GM12864 (cell line): ENCODE measurements at places on chromosomes 6 and 20.

GRCh38 chr6:7691675-7692452 lies 34.0 kb upstream of the BMP6 start:
- no peak for DNase-seq

DNA sequence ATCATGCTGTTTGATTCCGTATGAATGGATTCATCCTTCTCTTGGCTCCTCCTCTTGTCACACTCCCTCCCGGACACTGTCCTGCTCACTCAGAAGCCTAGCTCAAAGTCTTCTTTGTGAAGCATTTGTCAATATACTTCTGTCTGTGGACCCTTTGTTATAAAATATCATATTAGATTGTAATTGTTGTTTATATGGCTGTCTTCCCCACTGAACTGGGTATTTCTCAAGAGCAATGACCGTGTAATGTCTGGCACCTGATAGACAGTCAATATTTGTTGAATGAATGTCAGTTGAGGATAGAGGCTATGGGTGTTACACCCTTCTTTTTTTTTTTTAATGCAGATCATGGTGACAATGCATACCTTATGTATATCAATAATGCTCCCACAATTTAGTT lies 335.3 kb downstream of the SOX4 start:
- DNase-seq = no peak

- DNase-seq = no peak
Observed at GRCh38 chr6:139187489-139187888, 52.6 kb downstream of the HECA start.

DNA sequence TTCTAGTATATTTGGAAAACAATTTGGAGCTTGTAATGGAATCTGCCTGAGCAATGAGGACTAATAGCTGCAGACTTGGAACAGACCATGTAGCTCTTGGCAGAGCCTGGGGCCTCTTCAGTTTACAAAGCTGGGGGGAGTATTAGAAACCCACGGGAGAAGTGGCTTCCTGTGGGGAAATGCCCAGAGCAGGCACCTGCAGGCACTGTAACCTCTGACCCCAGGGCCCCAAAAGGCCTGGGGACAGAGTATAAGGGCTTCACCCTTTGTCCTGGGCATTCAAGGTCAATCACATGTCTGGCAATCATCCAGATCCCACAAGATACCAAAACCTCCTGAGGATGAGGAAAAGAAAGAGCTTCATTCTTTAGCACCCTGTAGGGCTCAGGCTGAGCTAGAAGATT lies 19.4 kb downstream of the PKIG start:
- DNase-seq = no peak

DNA sequence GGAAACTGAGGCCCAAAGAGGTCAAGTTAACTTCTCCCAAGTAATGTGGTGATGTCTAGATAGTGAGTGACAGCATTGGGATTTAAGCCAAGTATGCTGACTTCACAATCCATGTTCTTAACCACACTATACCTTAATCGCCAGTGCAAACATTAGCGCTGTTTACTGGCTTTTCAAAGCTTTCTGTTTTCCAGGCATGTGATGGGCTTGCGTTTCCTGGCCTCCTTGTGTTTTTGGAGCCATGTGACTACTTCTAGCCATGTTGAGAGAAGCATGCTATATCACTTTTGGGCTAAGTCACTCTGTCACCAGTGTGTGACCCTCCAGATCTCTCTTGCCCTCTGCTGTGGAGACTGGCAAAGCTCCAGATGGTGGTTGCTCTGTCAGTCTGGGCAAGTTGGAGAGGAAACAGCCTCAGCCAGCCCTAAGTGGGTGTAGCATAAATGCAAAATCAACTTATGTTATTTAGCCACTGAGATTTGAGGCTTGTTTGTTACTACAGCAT lies 76.9 kb downstream of the ANKRD6 start:
- no peak for DNase-seq

DNA sequence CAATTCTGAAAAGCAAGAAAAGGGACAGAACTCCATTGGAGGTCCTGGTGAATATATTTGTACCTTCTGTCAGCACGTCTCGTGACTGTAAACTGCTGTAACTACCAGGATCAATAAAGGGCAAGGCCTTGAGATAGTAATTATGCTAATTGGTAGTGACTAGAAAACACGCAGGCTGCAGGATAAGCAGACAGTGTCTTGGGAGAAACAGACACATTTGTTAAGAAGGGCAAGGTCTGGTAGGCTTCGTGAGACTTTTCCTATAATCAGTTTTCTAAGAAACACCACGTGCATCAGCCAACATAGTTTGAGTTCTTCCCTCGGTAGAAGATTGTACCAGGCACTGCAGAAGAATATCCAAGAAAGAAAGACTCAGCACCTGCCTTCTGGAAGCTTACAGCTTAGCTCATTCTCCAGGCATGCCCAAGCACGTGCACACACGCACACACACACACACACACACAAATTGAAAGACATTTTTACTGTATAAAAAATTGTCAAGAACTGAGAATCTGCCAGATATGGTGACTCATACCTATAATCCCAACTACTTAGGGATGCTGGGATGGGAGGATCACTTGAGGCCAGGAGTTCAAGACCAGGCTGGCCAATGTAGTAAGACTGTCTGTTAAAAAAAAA lies 167.0 kb upstream of the SASH1 start:
- DNase-seq = no peak

DNA sequence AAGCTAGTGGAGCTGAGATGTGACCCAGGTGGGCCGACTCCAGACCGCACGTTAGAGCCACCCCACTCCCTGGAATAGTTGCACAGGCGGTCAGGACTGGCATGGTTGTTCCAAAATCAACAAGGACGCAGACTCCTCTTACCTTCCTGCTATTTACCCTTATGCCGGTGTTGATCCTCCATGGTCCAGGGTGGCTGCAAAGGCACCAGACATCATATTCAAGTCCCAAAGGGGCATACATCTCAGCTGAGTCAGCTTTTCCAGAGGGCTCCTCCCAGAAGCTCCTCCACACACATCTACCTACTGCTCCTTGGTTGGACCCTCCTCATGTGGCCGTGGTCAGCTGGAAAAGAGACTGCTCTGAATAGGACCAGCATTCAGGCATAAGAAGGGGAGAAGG lies 112.2 kb downstream of the SYCP2 start:
- no peak for DNase-seq

- DNase-seq = no peak
Observed at GRCh38 chr20:58627212-58628072, 23.6 kb upstream of the STX16 start.
